ENCODE measurements at places on chromosomes 3 and 15.

- peak; percentile 20 for DNase-seq
Observed at GRCh38 chr3:61924090-61924735, 362.8 kb downstream of the PTPRG start.

DNA sequence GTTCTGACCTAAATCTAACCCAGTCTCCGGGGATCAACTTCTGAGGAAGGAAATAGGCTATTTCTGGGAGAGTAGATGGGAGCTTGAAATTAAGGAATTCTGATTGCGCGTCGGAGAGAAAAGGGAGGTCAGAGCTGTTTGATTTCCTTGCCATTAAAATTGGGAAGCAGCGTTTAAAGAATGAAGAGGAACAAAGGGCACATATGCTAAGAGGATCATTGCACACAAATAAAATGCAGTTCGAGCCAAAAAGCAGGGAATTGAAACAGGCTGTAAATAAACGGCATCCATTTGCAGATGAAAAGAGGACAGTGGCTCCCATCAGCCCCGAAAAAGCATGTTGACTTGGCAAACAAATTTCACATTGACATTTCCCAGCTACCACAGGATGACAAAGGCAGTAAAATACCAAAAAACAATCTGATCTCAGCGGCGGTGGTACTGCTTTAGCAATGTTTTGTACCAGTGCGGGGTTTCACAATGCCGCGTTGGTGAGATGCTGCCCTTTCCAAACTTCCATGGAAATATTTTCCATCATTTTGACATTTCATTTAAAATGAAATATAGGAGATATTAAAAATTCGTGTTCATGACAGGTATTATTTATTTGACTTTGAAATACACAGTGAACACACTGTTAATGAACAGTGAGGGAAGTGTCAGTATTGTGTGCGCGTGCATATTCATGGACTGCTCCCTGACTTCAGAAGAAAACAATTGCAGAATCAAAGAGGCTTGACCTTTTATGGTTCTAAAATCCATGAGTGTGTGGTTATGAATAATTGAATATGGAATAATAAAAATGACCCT lies 108.8 kb downstream of the SQOR start:
- DNase-seq: no peak

DNA sequence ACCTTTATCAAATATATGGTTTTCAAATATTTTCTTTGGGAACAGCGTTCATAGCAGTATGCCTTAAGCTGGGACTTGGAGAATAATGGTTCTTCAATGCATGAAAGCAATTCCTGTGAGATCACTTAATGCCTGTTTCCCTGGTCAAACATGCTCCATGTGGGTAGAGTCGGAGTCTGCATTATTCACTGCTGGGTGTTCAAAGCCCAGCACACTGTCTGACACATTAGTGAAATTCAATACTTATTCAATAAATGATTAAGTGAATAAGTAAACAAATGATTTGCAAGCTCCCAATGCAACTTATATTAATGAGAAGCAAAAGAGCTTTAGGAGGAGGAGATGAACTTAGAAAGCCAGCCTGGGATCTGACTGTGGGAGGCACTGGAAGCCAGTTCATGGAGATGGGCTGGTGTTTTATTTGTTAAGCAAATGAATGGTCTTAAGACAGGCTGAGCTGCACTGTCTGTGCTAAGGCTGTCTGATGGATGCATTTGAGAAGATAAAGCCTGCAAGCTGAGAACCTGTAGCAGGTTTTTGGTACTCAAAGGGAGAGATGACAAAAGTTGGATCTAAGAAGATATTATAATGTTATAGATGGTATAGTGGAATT lies 490.8 kb downstream of the MCTP2 start:
- no peak for DNase-seq

DNA sequence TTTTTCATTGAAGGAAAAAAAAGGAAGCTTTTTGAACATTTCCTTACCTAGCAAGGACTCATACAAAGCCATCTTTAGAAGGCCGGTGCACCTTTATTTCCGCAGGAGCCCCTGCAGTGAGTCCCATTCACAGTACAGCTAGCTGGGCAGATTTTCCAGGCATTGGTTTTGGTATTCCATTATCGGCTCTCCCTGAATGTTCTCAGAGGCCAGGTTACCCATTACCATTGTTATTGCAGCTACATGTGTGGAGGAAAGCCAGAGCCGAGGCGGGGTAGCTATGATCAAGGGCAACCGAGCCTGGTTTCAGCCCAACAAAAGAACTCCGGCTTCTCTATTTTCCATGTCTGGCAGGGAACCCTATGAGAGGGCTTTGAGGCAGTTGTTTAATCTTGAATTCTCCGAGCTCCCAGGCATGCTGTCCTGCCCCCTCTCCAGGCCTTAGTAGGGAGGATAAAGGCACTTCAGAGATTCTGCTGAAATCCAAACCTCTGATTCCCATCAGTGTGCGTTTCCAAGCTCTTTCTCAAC lies 100.3 kb downstream of the LRRK1 start:
- DNase-seq: no peak

DNA sequence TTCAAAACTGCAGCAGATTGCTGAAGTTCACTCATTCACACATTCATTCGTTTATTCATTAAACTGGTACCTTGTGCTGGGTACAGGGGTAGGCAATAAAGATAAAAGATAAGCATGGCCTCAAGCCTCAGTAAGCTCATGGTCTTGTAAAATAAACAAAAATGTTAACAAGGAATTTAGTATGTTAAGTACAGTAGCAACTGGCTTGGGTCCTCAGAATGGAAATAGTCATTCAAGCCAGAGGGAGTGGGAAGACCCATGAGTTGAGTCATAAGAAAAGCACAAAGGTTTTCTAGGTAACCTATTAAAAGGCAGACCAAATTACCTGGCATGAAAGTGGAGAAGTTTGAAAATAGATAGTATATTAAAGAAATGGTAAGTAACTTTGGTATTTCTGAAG lies 163.3 kb downstream of the CDIN1 start:
- no peak for DNase-seq

GRCh38 chr3:5186858-5187155 lies 700 bp upstream of the EDEM1 start:
- no peak for DNase-seq

DNA sequence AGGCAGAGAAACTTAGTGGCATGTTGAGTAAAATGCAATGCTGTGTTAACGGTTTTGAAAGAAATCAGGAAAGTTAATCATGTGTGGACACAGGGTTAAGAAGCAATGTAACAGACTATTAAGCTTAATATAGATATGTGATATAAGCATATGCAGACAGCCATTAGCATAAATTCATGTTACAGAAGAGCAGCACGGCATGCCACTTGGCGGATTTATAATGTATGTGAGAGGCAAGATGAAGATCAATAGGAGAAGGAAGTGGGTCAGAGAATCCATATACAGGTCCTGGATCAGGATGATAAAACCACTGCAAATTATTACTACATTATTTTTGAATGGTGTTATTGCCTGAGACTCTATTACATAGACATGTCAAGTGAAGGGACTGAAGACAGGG lies 694.3 kb downstream of the MCTP2 start:
- DNase-seq: peak; percentile 5

- DNase-seq: no peak
Observed at GRCh38 chr3:98945101-98945524, 43.6 kb upstream of the DCBLD2 start.

GRCh38 chr15:38660738-38661137 lies 96.1 kb upstream of the RASGRP1 start:
- DNase-seq: no peak

GRCh38 chr15:23567921-23568320 lies 2.4 kb downstream of the MKRN3 start:
- no peak for DNase-seq

DNA sequence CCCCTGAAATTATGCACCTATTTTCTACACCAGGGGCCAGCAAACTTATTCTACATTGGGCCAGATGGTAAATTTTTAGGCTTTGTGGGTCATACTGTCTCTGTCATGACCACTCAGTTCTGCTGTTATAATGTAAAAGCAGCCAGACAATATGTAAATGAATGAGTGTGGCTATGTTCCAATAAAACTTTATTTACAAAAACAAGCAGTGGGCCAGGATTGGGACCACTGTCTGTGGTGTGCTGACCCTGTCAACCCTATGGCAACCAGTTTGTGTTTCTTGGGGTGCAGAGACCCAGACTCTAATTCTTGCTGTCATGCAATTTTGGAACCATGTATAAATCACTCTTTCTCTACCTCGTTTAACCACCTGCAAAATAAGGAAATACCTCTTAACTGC lies 74.7 kb downstream of the LRIG1 start:
- no peak for DNase-seq

GRCh38 chr3:10343526-10343925 lies 22.6 kb upstream of the SEC13 start:
- no peak for DNase-seq

DNA sequence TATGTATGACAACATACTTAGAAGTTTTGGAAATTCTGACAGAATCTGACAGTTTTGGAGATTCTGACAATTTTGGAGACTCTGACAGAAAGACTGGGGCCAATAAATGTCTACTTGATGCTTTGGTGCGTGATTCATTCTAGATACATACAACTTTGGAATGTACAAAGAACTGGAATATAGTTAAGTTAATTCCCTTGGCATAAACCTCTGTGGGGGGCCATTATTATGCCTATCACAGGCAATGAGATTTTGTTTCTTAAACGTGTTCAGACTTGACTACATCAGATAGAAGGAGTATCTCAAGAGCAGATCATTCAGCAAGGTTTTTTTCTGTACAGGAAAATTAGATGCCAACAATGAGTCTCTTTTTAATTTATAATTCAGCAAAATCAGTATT lies 617.6 kb upstream of the ZNF717 start:
- no peak for DNase-seq

DNA sequence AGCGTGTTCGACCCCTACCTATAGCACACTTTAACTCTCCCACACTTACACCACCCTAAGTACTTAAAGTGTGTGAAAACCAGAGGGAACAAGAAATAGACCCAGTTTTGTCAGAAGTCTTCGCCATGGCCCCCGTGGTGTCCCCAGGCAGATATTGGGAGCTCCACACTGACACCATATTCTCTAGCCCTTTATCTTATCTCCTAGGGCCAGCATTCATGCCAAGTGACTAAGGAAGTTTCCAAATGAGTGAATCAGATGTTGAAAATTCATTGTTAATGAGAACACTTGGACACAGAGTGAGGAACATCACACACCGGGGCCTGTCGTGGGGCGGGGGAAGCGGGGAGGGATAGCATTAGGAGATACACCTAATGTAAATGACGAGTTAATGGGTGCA lies 31.8 kb downstream of the P3H2 start:
- DNase-seq: no peak

DNA sequence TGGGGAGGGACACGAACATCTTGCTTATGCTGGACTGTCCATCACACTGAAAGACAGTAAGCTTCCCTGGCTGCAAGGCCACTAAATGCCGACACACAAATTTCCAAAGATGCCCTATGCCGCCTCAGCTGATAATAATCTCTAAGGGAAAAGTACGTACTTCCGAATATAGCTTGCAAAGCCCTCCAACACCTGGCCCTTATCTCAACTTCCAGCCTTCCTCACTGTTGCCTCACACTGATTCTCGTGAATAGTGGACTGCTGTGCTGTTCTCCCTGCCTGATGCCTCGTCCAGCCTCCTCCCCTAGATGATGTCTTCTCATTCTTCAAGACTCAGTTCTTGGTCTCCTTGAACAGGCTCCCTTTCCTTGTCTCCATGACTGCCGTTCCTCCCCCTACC lies 72.3 kb downstream of the CD47 start:
- DNase-seq: no peak

- no peak for DNase-seq
Observed at GRCh38 chr3:194386648-194387047, 12.4 kb downstream of the GP5 start.

- peak; percentile 88 for DNase-seq
Observed at GRCh38 chr3:39180546-39181346, 11.6 kb downstream of the XIRP1 start.

DNA sequence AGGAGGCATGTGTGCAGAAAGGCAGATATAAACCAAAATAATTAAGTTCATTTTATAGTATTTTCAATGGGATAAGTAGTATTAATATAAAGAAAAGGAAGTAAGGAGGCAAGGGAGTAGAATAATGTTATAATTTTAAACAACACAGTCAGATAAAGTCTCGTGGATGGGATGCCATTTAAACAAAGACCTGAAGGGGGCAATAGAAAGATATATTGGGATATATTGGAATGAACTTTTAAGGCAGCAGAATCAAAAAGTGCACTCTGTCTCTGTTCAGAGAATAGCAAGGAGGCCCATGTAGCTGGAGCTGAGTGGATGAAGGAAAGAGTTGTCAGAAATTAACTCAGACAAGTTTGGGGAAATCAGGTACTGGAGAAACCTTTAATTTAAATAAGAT lies 158.7 kb downstream of the CGGBP1 start:
- DNase-seq: no peak

GRCh38 chr3:153855772-153856171 lies 265.4 kb upstream of the ARHGEF26 start:
- DNase-seq: no peak

All from right lung (tissue), 10 donors.